ENCODE measurements at places on chromosomes 2 and 18.

- no peak for DNase-seq
Measured at GRCh38 chr2:241279413-241279812, 36.1 kb downstream of the HDLBP start.

DNA sequence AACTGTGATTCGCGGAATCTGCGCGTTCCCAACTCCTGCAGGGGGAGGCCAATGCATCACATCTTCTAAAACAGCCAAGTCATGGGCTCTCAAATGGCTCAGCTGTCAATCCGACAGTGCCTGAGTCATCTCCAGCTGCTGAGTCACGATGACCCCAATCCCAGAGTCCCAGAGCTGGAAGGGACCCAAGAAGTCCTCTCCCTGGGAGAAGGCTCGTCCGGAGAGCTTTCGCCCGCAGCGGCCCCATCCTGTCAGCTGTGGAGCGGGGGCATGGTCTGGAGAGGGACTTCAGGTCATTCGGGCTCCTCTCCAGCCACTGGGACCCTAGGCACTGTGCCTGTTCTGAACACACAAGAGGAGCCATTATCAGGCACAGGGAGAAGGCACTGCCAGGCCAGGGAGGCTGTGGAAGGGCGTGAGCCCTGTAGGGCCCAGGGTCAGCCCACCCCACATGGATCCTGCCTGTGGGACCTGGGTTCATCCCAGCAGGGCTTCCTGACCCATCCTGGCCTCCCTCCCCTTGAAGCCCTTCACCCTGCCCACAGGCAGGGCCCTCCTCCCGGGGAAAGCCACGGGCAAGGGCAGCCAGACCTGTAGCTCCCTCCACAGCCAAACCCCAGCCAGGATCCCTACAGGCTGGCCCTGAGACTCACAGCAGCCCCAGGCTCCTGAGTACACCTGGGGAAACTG is 47.6 kb upstream of the GPC1 start:
- DNase-seq = no peak

DNA sequence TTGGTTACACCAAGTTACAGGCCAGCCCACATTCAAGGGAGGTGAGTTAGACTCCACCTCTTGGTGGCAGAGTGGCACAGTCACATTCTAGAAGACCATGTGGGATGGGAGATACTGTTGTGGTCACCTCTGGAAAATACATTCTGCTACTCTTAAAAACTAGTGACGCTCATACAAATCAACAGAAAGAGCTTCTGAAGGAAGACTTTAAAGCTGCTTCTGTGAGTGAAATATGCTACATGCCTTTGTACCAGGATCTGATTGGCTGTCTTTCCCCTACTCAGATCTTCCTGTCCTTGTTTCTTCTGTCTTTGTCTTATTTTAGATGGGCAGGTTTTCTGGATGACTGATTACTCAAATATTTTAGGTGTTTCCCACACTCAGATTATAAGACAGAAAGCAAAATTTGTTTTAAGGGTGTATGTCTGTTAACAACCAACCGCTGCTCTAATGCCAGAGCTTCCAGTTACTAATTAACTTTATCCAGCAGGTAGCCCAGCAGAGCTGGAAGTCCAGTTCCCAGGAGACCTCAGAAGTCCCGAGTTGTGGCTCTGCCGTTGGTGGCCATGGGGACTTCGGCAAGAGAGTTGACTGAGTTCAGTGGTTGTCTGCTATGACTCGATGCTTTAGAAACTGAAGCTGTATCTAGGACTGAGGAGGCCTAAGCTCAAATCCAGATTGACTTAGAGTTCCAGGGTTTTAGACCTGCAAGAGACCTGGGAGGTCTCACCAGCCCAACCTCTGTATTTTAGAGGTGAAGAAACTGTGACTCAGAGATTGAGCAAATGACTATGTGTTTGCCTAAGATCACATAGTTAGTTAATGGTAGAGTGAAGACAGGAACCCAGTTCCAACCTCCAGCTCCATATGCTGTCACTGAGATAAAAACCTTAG is 7.4 kb downstream of the IL1R2 start:
- DNase-seq = no peak

DNA sequence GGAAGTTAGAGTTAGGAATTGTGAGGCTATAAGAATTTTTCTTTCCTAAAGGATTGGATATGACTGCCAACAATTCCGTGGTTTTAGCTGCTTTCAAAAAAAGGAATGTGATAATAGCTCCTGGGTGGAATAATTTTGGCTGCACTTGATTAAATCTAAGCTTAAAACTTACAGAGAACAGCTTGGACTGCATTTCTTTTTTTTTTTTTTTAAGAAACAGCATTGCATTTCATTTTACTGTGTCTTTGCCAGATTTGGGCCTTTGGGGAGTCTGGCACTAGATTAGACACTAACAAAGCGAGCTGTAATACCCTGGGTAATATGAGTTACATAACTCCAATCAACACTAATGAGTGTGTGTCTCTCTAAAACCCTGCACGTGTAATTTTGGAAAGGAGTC is 37.8 kb upstream of the ZNF397 start:
- DNase-seq = no peak
